ENCODE measurements at places on chromosomes 2 and 18.

GRCh38 chr2:102788885-102789260, 27.0 kb downstream of the TMEM182 start:
- no peak for DNase-seq

DNA sequence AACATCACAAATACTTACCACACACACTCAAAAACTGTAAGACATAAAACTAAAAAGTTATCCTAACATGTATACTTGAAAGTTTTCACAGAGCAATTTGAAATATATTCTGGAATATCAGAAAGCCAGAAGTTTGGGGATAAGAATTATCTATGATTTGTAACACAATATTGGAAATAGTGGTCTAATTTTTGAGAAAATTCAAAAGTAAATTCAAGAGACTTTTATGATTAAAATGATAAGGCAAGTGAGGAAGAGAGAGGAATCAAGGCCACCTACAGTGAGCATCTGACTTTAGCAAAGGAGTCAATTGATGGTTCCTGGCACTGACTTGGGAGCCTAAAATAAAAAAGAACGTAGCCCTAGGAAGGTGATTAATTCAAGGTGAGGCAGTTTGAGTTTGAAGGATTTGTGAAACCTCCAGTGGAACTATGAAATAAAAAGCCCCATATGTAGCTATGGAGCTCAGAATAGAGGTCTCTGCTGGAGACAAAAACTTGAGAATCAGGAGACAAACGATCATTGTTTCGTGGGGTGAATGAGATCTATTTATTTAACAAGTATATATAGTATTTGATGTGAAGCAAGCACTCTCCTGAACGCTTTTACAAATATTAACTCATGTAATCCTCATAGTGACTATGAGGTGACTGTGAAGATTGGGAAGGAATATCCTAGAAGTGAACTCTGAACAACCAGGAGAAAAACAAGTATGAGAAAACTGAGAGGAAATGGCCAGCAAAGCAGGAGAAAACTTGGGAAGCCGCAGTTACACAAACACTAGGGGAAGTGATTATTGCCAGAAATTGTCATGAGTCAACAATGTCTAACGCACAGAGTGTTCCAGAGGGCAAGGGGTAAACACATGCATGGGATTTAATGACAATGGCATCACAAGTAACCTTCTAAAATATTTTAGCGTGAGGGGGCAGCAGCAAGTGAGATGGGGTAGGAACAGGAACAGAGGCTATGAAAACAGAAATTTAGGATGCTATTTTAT, 12.8 kb downstream of the TFPI start:
- no peak for DNase-seq

DNA sequence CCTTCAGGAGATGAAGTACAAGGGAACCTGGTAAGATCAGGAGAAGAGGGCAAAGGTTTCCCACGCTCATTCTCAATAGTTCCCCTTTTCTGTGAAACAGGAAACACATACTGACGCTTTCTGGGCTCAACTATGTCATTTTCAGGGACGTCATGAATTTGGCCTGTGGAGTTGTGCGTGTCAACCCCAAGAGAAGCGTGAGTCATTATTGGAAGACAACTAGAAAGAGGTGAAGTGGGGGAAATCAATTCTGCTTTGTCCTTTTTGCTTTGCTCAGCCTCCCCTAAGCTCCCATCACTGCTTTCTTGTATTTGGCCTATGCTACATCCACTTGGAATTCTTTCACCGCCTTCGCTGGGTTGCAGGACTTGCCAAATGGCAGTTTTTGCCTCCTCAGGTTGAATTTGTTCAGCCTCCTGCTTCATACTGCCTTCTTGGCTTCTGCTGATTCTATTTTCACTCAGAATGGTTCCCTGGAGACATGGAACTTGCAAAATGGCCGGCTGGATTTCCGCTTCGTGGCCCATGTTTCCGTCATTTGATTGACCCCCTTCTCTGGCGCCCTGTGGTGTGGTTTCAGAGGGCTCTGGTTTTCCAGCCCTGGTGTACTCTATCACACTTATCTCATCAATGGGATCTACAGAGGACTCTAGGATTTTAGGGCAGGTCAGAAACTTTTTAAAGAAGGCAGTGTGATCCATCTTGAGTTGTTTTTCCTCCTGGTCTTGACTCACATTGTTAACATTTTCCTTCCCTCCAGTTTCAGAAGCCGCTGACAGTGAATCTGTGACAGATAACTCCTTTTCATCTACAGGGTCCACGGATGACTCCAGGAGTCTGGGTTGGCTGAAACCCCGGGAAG, 93.3 kb downstream of the ALPK2 start:
- DNase-seq = no peak

DNA sequence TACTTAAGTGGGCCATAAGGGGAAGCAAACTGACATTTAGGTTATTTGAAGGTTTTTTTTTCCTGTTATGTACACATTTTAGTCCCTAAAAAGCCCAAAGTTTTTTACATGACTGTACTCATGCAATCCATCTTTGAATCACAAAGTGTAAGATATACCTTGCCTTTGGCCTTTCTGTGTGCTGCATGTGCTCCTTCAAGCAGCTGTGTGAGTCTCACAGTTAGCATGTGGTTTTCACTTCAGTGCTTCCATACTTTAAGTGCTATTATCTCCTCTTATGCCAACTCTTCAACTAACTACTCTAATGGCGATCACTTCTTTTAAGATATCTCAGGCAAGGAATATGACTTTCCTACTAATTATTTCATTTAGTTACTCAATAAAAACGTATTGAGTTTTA, 597.1 kb upstream of the ACVR2A start:
- DNase-seq = no peak

GRCh38 chr18:49072524-49072934, 121.8 kb upstream of the SMAD7 start:
- no peak for DNase-seq

DNA sequence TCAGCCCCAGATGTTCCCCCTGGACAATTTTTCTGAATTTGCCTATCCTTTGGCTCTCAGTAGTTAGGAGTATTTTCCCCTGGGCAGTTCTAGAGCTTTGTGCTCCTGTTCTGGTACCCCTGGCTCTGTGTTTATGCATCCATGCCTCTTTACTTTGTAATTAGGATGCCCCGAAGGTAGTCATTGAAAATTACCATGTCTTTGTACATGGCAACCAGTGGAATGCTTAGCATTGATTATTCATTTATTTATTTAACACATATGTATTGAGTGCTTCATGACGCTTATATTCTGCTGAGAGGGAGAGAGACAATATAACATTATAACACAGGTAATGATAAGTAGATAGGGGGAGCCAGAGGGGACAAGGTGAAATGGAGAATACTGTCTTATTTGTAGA, 346.5 kb downstream of the PARD3B start:
- DNase-seq = no peak

- no peak for DNase-seq
Observed at GRCh38 chr2:146652311-146652710, 1192.5 kb upstream of the ACVR2A start.

DNA sequence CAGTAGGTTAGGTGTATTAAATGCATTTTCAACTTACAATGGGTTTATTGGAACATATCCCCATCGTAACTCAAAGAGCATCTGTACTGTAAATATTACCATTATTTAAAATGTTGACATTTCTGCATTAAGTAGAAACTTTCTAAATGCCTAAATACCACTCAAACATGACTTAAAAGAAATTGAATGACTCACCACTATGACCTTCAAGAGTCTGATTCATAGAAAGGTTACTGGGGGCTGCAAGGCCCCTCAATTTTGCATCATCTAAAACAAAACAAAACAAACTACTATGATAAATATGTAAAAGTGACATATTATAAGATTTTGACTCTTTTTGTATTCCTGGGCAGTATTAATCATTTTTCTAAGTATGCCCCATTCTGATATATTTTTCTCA, 7.6 kb downstream of the WDR35 start:
- DNase-seq = no peak

DNA sequence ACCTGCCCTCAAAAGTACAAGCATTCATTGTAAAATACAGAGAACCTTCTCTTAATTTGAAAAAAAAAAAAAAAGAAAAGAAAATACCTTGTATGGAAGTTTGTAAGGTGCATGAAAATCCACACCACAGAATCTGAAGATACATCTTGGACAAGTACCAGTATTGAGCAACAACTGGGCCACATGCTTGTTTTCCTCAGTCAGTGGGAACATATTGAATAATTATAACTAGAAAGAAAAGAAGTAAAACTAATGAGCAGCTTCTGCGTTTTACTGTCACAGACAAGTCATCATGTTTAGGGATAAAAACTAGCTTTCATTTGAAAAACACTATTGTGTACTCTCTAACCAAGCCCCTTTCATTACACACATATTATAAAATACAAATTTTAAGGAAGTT, 5.8 kb upstream of the PEX13 start:
- no peak for DNase-seq

- no peak for DNase-seq
Observed at GRCh38 chr2:48770181-48770580, 14.7 kb upstream of the LHCGR start.

DNA sequence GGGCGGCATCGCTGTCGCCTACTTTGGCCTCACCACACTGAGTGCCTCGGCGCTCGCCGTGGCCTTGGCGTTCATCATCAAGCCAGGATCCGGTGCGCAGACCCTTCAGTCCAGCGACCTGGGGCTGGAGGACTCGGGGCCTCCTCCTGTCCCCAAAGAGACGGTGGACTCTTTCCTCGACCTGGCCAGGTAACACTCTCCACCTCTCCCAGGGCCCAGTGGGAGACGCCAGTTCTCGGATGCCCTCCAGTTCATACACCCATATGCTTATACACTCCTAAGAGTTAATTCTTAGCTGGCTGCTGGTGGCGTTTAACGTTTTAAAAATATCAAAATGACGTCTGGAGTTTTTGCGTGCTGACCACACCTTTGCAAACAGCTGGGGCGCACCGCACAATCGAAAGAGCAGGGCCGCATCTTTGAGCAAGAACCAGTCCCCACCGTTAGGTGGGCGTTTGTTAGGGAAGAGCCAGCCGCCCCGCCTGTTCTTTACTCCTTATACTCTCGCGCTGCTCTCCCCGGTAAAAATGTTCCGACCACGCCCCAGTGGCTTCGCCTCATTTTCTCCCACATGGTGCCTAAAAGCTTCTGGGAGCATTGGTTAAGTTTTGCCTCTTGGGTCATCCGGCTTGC, 899 bp downstream of the SLC1A4 start:
- DNase-seq = peak; percentile 3

- no peak for DNase-seq
Observed at GRCh38 chr2:415986-416610, 128.2 kb upstream of the ALKAL2 start.

DNA sequence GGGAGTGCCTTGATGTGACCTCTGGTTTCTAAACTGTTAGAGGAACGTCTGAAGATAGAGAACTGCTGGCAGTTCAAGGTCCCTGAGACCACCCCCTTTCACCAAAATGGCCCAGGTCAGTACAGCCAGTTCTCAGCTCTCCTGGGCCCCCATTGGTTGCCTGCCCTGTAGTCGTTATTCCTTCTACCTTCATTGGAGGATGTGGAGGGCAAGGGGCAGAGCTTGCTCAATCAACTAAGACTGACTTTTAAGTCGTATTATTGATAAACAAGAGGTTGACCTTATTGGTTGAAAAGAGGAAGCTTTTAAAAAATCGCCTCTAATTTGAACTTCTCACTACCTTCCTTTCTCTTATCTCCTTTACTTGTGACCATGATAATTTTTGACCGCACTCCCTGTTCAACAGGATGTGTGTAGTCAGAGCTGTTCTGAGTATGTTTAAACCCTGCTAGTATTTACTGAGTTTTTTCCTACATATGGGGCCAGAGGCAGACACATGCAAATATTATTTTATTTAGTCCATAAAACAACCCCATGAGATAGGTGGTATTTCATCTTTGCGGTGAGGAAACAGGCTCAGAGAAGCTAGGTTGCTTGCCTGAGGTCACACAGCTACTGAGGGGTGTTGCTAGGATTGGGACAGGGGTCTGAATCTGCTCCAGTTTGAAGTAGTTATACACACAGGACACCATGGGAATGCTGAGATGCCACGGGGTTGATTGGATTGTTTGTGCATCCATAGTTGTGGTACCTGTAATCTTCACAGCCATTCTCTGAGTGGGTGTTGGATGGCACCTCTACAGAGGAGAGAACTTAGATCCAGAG, 65.9 kb downstream of the TMEM247 start:
- DNase-seq = no peak

- no peak for DNase-seq
Observed at GRCh38 chr2:148515976-148516375, 128.6 kb upstream of the EPC2 start.

DNA sequence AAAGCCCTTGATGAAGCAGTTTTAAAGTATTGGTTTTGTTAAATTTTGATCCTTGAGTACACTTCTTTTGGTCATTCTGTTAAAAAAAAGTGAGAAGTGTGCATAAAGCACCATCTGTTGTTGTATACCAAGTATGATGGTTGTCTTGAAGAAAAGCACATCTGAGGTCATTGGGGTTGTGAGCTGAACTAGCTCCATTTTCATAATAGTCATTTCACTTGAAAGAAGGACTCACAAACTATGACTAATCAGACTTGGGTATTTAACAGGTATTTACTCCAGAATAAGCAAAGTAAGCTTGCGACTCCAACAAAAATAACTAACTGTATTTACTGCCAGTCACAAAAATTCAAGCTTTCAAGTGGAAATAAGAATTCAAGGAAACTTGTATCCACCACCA, 35.1 kb downstream of the CHN1 start:
- no peak for DNase-seq

DNA sequence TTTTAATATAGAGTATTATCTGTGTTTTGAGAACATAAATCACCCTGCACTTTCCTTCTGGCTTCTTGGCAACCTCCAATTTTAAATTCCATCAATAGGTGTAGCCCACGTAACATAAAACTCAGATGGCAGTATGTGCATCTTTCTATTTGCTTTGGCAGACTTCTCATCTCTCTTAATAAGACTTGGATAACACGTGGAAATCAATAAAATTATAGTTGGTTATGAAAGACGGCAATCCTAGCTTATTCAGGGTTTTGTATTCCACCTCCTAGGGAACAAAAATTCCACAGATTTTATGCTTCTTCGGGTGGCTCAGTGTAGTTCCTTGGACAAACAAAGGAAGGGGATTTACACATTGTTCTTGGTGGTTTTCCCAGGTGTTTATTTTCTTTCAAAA, 299.3 kb downstream of the RND3 start:
- no peak for DNase-seq

GRCh38 chr2:192159736-192160135, 35.0 kb downstream of the TMEFF2 start:
- DNase-seq = no peak

DNA sequence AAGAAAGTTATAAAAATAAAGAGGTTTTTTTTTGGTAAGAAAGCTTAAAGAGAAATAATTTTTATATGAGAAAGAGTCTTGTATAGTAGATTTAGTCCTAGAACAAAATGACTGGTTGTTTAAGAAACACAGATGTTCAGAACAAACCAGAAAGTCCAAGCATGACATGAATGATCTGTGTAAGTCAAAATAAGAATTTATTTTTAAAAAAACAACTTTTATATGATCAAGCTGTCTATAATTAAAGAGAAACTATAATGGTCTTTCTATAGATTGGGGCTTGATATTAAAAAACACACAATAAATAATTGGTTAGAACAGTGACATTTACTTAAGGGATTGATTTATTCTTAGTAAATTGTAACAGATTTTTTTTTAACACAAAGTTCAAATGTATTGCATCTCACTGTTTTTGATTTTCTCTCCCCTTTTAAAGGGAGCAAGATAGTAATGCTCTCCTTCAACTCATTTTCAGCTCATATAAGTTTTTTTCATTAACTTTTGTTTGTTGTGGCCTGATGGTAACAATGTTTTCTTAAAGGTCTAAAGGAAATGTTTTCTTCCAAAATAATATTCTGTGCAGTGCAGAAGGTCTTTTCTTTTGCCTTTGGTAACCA, 1256.8 kb downstream of the LRP1B start:
- no peak for DNase-seq

- DNase-seq = no peak
Observed at GRCh38 chr18:32378705-32379104, 92.0 kb downstream of the GAREM1 start.

Measured in stimulated activated CD8-positive, alpha-beta memory T cell treated with anti-CD3 and anti-CD28 coated beads, Interleukin-15, amount 100 ng/mL, for 24 hours (primary cell).